ENCODE measurements at places on chromosomes 11 and 22.

GRCh38 chr11:17986007-17986710 is 26.7 kb downstream of the SERGEF start:
- DNase-seq: peak; percentile 81

DNA sequence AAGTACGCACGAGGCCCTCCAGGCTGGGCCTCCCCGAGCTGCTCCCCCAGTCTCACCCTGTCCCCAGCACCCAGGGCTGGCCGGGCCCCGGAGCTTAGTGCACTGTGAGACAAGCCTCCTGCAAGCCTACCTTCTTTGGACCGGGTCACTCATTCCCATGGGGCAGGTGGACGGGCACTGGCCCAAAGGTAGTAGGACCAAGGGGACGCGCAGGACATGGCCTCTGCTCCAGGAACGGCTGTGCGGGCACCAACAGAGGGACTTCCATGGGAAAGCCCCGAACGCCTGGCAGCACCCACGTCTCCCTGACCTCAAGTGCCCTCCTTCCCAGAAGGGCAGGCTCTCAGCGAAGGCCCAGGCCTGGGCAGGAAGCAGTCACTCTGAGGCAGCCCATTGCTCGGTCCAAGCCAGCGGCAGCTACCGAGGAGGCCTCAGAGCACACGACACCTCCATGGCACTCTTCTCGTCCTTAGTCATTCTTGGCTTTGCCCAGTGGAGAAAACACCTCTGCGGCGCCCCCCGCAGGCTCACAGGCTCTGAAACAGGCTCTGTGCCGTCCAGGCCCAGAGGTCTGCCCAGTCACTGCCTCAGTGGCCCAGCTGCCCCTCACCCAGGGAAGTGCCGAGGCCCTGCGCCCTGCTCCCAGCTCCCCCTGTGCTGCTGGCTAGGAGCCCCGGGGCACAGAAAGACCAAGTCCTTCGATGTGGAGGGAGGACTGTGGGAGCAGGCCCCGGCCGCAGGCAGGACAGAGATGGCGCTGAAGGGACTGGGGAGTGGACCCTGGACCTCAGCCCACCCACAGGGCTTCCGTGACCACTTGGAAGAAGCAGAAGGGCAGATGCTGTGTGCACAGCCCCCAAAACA is 3.8 kb downstream of the MOB2 start:
- no peak for DNase-seq

- DNase-seq: no peak
These were observed 1.9 kb downstream of the DUSP18 start for GRCh38 chr22:30665786-30666185.

DNA sequence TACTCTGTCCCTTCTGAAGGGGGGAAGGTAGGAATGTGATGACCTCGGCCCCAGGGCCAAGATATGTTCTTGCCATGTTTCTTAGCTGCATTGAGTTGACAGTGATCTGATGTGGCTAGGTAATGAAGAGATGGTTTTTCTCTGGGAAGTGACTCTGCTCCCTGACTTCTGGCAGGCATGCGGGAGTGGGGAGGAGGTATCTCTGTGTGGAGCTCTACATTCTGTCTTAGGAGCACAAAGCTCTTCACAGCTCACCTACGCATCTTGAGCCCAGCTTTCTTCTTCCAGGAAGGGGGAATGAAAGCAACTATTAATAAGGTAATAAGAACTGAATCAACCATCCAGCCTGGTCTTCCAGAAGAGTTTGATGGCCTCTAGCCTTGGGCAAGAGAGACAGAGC is 241.0 kb downstream of the ST3GAL4 start:
- DNase-seq: no peak

DNA sequence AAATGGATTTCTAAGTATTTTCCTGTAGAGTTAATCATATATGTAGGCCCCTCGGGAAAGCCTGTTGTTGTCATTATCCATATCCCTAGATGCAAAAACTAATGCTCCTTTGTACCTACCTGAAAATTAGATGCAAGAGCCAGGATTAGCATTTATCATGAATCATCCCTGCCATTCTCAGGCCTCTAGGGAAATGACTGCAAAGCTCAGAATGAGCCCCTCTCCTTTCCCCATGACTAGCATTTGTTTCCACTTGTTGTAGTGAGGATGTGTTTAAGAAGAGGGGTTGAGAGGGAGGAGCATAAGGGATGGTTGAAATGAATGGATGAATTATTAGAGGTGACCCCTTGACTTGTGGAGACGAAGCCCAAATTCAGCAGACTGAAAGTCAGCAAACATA is 537.9 kb downstream of the NTM start:
- no peak for DNase-seq

- no peak for DNase-seq
These were observed 31.4 kb downstream of the CHRDL2 start for GRCh38 chr11:74699615-74700396.

- DNase-seq: no peak
These were observed 3.5 kb upstream of the IFITM10 start for GRCh38 chr11:1753929-1754305.

DNA sequence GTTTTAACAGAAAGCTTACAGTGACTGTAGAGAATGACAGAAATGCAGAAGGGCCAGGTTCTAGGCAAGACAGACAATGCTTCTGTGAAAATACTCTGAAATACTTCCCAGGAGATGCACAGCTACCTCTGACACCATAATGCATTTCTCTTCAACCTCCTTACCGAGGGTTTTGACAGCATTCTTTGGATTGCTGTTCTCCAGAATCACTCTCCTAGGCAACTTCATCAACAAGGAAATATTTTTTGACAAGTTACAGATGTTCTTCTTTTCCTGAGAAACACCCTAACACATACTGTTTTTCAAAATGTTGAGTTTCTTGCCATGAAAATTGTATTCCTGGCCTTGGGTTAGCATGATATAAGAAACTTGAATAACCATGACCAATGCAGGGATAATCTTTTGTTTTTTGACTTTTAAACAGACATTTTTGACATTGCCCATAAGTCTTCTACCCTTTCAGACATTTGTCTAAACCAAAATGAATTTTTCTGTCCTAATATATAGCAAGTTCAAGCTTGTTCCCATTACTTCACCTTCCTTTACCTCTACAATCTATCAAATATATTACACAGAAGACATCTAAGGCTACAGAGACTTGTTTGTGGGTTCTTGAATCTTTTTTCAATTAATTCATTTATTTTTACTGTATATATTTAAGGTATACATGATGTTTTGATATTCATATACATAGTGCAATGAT is 108.1 kb downstream of the CCDC34 start:
- DNase-seq: peak; percentile 42

DNA sequence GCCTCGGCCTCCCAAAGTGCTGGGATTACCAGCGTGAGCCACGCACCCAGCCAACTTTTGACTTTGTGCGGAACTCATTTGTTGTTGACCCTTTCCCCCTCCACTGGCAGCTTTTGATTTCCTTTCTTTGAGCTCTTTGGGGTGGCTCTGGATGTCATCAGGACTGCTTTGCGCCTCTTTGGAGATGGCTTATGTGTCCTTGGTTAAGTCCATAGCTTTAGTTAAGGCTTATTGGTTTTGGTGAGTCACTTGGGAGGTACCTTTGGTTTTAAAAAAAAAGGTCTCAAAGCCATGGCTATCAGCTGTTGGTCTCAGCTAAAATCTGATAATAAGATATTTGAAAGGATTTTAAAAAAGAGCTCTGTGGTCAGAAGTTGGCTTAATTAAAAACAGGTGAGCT is 5.1 kb upstream of the ARSA start:
- DNase-seq: no peak

- DNase-seq: no peak
These were observed 28.5 kb upstream of the ABCC8 start for GRCh38 chr11:17505146-17505545.

DNA sequence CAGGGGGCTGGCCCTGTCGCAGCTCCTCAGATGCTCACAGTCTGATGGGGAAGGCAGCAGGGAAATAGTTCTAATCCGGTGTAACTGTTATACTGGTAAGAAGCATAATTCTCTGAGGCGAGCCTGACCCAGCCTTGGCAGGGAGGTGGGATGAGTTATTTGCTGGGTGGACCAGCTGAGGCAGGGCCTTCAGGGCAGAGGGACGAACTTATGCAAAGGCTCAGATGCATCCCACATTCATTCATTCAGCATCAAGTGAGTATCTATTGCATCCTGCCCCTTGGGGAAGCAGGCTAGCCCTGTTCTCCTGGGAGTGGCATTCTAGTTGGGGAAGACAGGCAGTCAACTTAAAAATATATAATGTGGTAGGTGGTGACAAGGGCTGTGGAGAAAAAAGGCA is 13.6 kb upstream of the SREBF2 start:
- DNase-seq: no peak

- DNase-seq: no peak
These were observed 68.9 kb downstream of the C11orf58 start for GRCh38 chr11:16807306-16807705.

DNA sequence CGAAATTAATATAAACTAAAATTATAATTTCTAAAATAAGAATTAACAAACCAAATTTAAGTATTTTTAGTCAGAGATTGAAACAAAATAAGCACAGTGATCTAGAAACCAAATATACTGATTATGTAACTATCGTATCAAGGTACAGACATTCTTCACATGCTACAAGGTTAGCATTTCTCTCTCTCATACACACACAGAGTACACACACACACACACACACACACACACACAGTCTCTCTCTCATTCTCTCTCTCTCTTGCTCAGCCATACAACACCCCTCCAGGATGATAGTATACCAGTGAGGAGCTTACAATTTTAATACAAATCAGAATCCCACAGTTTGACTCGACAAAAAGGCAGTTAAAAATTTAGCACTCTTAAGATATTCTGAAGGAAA is 66.0 kb downstream of the RDX start:
- no peak for DNase-seq

DNA sequence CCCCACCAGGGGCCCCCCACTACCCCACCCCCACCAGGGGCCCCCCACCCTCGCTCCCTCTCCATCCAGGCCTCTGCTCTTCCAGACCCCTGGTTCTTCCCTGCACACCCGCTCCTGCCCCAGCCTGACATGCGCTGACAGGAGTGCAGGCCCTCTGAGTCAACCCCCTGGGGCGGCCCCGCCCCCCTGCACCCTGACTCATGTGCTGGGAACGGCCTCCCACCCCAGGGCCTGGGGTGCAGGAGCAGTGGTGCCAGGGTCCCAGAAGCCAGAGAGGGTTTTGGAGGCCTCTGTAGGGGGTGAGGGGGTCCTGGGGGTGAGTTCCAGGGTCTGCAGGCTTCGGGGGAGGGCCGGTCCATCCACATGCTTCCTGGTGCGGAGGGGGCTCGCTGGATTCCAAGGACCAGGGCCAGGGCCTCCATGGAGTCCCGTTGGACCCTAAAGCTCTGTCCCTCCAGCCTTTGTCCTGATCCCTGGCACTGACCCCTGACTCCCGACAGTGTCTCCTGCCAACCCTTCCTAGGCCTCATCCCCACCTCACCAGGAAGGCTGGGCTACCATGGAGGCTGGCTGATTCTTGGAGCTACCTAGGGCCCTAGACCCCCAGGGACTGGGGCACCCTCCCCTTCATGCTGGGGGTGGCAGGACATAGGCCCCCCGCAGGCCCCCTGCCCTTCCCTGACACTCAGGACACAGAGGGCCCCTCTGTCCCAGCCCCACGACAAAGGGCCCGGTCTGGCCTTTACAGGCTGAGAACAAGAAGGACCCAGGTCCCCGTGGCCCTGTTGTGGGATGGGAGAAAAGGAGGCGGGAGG is 583 bp upstream of the PKP3 start:
- DNase-seq: peak; percentile 84

DNA sequence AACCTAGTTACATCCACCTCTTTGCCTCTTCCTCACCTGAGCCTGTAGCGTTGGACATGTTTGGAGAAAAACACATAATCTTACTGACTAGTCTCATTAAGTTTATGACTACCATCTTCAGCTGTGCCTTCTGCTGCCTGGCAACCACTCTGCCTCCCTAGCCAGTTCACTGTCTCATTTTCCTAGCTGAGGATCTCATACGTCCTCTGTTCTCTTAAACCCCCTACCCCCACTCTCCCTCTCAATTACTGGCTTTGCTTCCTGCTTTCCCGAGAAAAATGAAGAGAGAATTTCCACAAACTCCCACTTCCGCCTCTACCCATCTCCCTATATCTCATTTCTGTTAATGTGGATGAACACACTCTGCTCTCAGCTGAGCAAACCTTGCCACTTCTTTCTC is 239.3 kb upstream of the POU2AF2 start:
- DNase-seq: no peak

GRCh38 chr22:24186892-24187670 is 5.8 kb downstream of the SUSD2 start:
- DNase-seq: no peak

DNA sequence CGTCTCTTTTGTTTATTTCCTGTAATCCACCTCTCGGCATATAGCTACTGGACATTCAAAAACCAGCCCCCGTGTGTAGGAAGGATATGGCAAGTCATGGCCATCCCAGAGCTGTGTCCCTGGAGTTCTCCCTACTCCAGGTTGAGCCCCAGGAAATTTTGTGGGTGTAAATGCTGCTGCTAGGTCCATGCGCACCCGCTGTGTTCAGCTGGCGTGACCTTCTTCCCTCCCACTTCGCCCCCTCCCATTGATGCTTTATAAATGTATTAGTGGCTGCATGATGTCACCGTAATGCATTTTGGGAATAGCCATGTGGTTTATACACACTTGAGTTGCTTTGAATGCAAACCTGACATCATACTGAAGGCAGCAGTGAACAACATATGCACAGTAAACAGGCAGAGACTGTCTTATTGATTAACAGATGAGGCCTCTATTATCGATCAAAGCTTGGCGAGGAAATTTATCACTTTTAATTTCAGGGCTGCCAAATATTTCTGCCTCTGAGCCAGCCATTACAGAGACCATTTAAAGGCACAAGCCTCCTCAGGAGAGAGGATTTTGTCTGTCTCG is 113.6 kb upstream of the NNMT start:
- peak; percentile 35 for DNase-seq

- DNase-seq: no peak
These were observed 71.8 kb downstream of the BTBD10 start for GRCh38 chr11:13391217-13391616.

DNA sequence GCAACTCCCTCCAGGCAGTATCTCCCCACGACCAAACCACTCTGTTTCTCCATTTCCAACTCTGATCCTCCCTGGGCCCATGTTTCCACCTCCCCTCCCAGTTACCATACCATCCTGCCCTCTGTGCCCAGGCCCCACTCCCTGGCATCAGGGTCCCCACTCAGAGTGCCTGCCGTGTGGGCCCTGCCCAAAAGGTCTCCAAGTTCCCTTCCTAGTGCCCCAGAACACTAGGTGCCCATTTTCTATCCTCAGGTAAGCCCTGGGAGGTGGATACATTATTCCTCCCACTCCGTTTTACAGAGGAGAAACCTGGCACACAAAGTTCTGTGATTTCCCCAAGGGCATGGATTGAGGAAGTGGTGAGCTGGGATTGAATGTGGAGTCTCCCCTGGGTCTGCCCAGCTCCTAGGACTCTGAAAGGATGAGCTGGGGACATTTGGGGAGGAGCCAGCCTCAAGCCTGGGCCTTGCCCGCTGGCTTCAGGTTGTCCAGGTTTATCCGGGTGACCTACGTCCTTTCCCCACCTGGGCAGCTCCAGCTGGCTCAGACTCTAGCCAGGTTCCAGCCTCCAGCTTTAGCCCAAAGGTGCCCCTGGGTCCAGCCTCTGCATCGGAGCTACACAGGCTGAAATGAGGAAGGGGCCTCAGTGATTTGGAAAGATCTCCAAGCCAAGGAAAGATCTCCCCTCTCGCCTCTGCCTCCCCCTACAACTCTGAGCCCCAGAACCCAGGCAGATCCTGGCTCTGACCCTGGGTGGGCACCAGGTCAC is 2.2 kb upstream of the GSTT4 start:
- DNase-seq: no peak

- DNase-seq: no peak
These were observed 95.3 kb downstream of the MED15 start for GRCh38 chr22:20602609-20603164.

GRCh38 chr11:129249351-129249750 is 57.2 kb upstream of the ARHGAP32 start:
- DNase-seq: peak; percentile 79

GRCh38 chr11:89437317-89437716 is 53.9 kb downstream of the NOX4 start:
- DNase-seq: no peak
